Activated naive CD8-positive, alpha-beta T cell treated with anti-CD3 and anti-CD28 coated beads, Interleukin-2, amount 10 ng/mL, durations not matched to agents 7 days and 5 days (primary cell): ENCODE measurements at places on chromosomes 6 and 20. TPM values are rescaled to one million over a fixed set of nuclear protein-coding genes. Genes with fewer than 3 reads are reported as not detected.

LBP gene
- total RNA-seq, result not detected

HLA-DQB1 gene
- 16.5 TPM for total RNA-seq

GRCh38 chr6:33929575-33930288 is 125.9 kb upstream of the MLN start:
- no peak overlapping the region for H3K27ac ChIP-seq
- H3K4me1 ChIP-seq, result no peaks in the 10 kb centered on the region
- H3K4me3 ChIP-seq, result no peak overlapping the region
- H3K27me3 ChIP-seq, result peaks cover 9% of the 10 kb centered on the region

FOXA2 gene
- total RNA-seq, result not detected

DNA sequence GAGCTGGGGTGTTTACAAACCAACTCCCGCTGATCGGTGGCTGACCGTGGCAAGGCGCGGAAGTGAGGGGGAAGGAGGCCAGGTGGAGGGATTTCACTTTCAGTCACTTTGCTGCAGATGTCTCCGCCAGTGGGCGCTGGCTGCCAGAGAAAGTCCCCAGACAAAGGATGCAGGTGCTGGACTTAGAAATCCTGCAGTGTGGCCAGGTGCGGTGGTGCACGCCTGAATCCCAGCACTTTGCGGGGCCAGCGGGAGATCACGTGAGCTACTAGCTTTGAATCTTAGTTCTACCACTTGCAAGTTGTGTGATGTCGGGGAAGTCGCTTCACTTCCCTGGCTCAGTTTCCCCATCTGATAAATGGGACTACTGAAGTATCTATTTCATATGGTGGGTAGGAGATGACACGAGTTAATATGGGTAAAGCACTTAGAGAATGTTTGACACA is 180.4 kb downstream of the ZNF217 start:
- H3K4me3 ChIP-seq, result peak overlapping the region; percentile 33
- no peaks in the 10 kb centered on the region for H3K27me3 ChIP-seq
- peaks cover 8% of the 10 kb centered on the region for H3K4me1 ChIP-seq
- H3K36me3 ChIP-seq, result no peaks in the 10 kb centered on the region

DNA sequence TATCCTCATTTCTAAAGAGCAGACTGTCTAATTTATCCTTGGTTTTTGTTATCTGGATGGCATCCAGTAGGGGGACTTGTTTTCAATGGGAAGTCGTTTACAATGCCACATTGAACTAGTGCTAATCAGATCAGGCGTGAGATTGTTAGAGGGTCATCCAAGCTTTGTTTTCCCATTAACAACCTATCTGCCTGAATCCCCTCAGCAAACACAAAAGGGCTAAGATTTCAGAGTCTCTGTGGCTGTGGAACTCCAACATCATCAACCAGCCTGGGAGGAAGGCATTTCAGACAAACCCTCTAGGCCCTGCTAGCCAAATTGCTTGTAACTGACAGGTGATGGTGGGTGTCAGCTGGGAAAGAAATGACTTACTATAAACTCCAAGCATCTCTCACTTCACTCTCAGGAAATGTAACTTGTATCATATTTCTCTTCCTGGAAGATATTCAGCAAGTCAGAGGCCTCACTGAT is 47.7 kb downstream of the COL19A1 start:
- H3K36me3 ChIP-seq, result no peaks in the 10 kb centered on the region
- no peak for DNase-seq
- H3K4me3 ChIP-seq, result no peak overlapping the region
- peaks cover 11% of the 10 kb centered on the region for H3K27me3 ChIP-seq
- no peak overlapping the region for H3K27ac ChIP-seq

GRCh38 chr6:159969204-159969912 is 476 bp downstream of the IGF2R start:
- DNase-seq, result no peak
- peak overlapping the region; percentile 88 for H3K4me3 ChIP-seq
- H3K27ac ChIP-seq, result peak overlapping the region; percentile 89
- peaks cover 3% of the 10 kb centered on the region for H3K36me3 ChIP-seq

- no peak overlapping the region for H3K4me3 ChIP-seq
- no peak overlapping the region for H3K27ac ChIP-seq
- no peak for DNase-seq
- H3K4me1 ChIP-seq, result no peaks in the 10 kb centered on the region
- H3K36me3 ChIP-seq, result peaks cover 20% of the 10 kb centered on the region
Measured at GRCh38 chr20:63929071-63929470, 27.1 kb downstream of the UCKL1 start.

DNA sequence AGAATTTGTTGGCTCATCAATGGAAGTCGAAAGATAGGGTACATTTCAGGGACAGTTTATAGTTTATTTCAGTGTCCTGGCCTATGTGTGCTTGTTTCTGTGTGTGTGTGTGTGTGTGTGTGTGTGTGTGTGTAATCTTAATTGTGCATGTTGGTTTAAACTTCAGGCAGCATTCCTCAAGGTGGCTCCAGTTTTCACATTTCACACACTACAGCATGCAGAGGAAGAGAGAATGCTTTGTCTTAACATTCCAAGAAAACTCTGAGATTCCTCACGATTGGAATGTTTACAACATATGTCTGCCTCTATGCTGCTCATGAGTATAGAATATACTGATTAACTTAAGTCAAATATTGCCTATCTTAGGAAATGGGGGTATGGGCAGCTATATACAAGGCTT is 332.6 kb upstream of the EPHA7 start:
- no peaks in the 10 kb centered on the region for H3K36me3 ChIP-seq
- H3K27me3 ChIP-seq, result no peaks in the 10 kb centered on the region
- no peak overlapping the region for H3K27ac ChIP-seq
- DNase-seq, result no peak

GRCh38 chr6:53587291-53587690 is 42.4 kb upstream of the GCLC start:
- H3K4me1 ChIP-seq, result no peaks in the 10 kb centered on the region
- no peak overlapping the region for H3K27ac ChIP-seq
- DNase-seq, result no peak
- no peaks in the 10 kb centered on the region for H3K27me3 ChIP-seq
- no peaks in the 10 kb centered on the region for H3K36me3 ChIP-seq

DNA sequence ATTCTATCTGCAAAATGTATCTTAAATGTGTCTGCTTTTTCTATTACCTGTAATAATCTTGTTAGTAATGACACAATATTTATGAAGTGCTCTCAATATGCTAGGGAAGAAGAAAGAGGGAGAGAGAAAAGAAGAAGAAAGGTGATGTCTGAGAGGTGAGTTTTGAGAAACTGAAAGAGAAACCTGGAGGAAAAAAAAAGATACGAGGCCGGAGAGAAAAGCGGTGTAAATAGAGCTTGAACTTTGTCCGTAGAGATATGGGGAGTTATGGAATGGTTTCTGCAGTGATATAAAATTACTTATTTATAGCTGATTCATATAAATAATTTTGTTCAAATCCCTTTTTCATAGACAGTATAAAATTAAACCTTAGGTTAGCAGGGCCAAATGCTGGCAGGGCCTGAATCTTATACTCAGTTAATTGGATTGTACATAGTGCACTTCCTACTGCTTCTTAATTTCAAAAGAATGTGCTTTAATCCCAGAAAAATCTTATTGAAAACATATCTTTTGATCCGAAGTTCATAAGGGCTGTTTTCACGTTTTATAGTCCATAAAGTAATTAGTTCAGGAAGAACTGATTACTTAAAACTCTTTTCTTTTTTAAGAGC is 43.0 kb downstream of the MYB start:
- peak overlapping the region; percentile 92 for H3K27ac ChIP-seq
- H3K27me3 ChIP-seq, result no peaks in the 10 kb centered on the region
- peak overlapping the region; percentile 85 for H3K4me3 ChIP-seq
- no peak for DNase-seq
- peaks cover 19% of the 10 kb centered on the region for H3K36me3 ChIP-seq

RBM39 gene
- 478 TPM for total RNA-seq

DNA sequence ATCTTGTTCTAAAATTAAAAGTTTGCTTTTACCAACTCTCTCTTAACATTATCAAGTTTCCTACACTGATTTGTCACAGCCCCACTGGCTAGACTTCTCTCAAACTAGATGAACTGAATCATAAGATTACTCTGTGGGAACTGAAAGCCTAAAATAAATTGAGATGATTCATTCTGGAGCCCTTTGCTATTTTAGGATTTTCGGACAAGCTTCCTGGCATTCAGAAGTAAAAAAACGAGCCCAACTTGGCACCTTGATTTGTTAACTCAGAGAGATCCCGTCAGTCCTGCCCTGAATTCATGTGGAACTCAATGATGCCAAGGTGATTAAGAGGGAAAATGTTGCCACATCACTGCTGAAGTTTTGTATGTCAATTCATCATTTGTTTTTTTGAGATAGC is 122.0 kb upstream of the NRSN1 start:
- H3K36me3 ChIP-seq, result no peaks in the 10 kb centered on the region
- H3K4me1 ChIP-seq, result no peaks in the 10 kb centered on the region
- DNase-seq, result no peak
- H3K4me3 ChIP-seq, result no peak overlapping the region
- no peaks in the 10 kb centered on the region for H3K27me3 ChIP-seq
